ENCODE measurements at places on chromosomes 7 and 10.

DNA sequence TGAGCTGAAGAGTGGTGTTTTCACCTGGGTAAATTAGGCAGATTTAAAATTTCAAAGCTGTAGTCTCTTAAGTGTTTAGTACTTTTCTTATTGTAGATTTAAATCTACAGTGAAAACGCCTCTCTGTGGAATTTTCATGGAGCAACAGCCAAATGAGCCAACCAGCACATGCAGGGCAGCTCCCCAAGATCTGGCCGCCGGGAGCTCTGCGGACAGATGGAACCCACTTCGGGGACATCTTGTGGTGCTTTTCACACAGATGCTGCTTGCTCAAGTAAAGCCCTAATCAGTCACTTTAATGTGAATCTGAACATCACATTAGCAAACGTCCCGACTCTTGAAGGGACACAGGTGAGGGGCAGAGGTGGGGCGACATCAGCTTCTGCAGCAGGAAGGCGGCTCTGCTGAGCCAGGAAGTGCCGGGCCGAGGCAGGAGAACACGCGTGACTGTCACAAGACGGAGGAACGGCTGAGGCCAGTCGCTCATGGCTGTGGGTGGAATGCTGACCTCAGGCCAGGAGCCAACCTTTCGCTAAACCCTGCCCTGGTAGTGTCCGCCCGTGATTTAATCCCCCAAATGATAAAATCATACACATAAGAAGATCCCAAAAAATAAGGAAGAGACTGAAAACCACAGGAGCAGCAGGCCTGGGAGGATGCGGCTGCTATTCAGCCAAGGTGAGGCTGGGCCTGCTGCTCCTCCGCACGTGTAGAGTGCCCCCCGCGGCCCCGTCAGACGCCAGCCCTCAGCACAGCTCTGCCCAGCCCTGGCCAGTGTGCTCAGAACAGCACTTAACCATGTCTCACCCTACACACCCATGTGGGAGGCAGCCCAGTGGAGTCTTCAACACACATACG, 256.8 kb downstream of the ZMYND11 start:
- DNase-seq, result no peak

DNA sequence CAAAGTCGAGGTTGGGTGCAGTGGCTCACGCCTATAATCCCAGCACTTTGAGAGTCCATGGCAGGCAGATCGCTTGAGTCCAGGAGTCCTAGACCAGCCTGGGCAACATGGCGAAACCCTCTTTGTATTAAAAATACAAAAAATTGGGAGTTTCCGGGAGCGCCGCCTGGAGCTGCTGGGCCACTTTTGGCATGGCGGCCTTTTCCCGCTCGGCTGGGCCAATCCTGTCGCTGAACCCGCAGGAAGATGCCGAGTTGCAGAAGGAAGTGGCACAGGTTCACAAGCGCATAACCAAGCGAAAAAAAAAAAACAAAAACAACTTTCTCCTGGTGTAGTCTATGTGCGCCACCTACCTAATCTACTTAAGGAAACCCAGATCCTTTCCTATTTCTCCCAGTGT, 30.9 kb upstream of the MTPAP start:
- no peak for DNase-seq

- DNase-seq, result no peak
Observed at GRCh38 chr10:43972976-43973647, 324.4 kb upstream of the ZNF32 start.

- DNase-seq, result no peak
Observed at GRCh38 chr7:157431173-157431950, 94.6 kb downstream of the DNAJB6 start.

DNA sequence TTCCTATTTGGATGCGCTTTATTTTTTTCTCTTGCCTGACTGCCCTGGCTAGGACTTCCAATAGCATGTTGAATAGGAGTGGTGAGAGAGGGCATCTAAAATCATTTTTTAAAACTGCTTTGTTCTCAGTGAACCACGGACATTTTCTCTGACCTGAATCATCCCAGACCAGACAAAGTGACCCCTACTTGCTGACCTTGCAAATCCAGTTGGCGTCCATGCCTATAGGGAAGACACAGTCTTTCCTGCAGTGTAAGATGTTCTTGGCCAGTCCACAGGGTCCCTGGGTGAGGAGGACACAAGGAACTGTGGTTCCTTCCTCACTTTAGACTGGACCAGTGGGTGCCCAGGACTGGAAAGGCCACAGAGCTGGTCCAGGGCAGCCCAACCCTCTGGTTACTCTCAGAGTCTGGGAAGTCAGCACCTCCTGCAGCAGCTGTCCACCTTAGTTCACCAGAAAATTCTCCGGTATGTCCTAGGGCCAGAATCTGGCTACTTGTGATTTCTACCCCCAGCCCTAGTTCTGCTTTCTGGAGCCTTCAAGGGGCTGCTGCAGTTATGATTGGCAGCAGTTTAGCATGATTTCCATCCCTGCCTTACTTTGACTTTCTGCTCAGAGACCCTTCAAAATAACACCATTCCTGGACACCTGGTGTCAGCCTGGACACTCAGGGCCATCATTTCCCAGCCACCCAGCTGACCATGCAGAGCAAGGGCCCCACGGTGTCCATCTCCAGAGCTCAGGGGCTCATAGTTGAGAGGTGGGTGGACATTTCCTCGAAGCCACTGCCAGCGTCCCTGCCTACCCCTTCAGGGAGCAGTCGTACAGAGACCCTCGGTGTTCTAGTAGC, 19.3 kb downstream of the VIPR2 start:
- no peak for DNase-seq

DNA sequence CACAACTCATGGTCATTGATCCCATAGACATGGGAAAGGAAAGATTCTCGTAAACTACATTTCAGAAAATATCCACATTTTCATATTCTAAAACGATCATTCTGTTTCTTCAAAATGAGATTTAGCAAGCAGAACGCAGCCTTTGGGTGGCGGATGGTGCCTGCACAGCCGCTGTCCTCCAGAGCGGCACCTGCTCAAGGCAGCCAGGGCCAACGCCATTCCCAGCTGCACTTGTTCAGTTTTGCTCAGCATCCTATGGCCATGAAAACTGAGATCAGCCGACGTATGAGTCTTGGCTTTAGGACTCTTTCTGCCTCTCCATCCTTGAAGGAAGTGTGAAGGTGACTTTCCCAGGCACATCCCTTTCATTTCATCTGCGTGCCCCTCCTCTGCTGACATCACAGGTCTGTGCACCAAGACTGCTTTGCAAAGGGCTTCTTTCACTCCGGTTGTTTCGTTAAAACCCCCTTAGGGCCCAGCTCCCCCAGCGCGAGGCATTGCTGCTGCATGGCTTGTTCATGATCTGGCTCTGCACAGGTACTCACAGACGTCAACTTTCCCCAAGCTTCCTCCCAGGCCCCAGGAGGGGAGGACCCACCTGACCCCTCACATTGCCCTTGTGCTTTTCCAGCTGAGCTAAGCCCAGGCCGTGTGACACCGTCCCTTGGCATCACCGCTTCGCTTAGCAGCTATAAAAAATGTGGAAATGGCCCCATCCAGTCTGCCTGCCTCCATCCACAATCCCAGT, 37.2 kb downstream of the TCERG1L start:
- no peak for DNase-seq

GRCh38 chr7:126689037-126689436, 563.7 kb downstream of the GRM8 start:
- no peak for DNase-seq

GRCh38 chr10:3465406-3465891, 292.9 kb upstream of the PITRM1 start:
- no peak for DNase-seq

DNA sequence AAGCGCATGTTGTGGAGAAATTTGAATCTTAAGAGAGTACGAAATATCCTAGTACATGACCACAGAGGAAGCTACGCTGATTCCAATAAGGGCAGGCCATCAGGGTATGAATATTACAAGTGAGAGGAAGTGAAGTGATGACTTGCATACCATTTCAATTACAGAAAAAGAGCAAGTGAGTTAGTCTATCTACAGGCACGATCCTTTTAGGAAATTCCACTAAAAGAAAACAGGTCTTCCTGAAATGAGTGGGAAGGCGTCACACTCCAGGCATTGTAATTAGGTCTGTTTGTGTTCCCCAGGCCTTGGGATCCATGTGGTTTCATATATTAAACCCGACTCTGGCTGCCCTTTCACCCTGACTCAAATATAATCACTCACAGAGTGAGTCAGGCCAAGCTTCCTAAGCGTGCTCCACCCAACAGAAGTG, 152.5 kb downstream of the SEMA3A start:
- DNase-seq, result no peak

DNA sequence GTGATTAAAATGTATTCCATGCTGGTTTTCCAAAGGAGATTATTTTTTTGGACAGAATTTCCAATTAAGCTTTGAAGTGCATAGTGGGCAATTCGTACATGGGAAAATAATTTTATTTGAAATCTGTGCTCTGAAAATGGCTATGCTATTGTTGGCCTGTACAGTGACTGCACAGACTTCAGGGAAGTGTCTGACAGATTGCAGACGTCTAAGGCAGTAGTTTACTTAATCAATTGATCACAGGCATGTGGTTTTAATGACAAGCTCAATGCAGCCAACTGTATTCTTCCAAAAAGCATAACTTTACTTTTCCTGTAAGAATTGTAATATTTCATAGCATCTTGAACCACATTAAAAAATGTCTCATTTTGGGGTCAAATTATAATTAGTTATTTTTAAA, 102.0 kb downstream of the SEMA3C start:
- DNase-seq, result no peak
